ENCODE measurements at places on chromosomes 13 and 19.

DNA sequence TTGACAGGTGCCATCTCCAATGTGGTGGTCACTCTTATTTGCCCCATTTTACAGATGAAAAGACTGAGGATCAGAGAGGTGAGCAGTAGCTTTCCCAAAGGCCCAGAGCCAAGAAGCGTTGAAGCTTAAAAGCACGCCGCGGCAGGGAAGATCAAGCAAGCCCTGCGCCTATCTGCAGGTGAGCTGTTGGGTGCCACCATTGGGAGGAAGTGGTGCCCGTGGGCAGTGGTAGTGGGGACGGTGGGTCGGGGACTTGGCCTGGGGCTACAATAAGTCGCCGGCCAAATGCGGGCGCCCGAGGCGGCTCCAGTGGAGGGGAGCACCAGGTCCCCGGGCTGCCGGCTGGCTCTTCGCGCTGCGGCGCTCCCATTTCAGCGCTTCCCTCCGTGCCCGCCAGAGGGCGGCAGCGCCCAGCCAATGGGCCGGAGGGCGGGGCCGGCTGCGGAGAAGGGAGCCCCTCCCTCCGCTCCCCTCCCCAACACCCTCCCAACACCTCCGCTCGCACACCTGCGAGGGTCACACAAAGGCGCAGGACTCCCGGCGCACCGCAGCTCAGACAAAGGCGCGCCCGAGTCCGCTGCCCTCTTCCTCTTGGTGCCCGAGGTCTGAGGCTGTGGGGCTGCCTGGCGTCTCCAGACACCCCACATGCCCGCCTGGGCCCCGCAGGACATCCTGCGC is 744 bp upstream of the POU2F2 start:
- DNase-seq: peak; percentile 53

DNA sequence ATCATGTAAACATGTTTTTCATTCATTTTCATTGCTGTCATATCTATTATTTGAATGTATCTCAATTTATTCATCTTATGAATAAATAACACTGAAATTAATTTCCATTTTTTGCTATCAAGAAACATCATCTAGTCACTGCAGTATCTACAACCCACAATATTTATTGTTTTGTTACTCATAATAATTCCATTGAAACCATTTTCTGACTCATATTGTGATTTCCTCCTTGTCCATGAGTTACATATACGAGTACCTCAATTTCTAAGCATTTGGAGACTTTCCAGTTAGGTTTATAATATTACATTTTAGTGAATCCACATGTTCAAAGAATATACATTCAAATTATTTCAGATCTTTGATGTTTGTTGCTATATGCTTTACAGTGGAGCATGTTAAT is 1524.0 kb downstream of the SLITRK1 start:
- DNase-seq: no peak

- peak; percentile 77 for DNase-seq
Observed at GRCh38 chr19:35267818-35268535, 785 bp upstream of the USF2 start.

DNA sequence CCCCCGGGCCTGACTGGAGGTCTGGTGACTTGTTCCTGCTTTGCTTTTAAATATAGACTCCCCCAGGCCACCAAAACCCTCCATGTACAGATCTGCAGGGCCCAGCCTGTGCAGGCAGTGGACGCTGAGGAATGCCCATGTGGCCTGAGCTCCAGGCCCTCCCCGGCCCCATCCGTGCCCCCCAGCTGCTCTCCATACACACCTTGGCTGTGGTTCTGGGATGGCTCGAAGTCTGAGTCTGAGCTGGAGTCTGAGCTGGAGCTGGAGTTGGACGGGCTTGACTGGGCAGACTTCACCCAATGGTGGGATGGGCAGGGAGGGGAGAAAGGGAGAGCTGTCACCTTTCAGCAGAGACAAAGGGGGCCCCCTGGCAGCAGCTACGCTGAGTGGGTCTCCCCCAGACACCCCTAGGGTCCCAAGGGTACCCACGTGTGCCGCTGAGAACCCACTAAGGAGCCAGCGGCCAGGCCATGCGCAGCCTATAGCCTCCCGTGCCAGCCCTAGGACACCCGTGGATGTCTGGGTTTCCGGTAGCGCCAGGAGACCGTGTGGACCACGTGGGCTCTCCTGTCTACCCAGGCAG is 61.9 kb downstream of the MLLT1 start:
- DNase-seq: no peak

- DNase-seq: no peak
Observed at GRCh38 chr13:55219538-55219937, 1921.2 kb upstream of the PRR20A start.
